ENCODE measurements at places on chromosomes 6 and 20. TPM values are rescaled to one million over a fixed set of nuclear protein-coding genes. Genes with fewer than 3 reads are reported as not detected.

BPI gene
- not detected for total RNA-seq

SSTR4 gene
- total RNA-seq, result 0.32 TPM

HCK gene
- total RNA-seq, result 0.13 TPM

CDH4 gene
- total RNA-seq, result 5.8 TPM

DDR1 gene
- 54.3 TPM for total RNA-seq

NRN1 gene
- total RNA-seq, result 0.59 TPM

NMBR gene
- not detected for total RNA-seq
